Panc1 (cell line): ENCODE measurements at places on chromosomes 12 and 14. TPM values are rescaled to one million over a fixed set of nuclear protein-coding genes. Genes with fewer than 3 reads are reported as not detected.

- H3K27ac ChIP-seq = no peak overlapping the region
- H3K27me3 ChIP-seq = no peaks in the 10 kb centered on the region
- H3K36me3 ChIP-seq = no peaks in the 10 kb centered on the region
- H3K4me1 ChIP-seq = peaks cover 3% of the 10 kb centered on the region; the same call in 1 of the 2 replicates
- no peak overlapping the region for H3K4me3 ChIP-seq
Observed at GRCh38 chr14:54867011-54867410, 35.6 kb downstream of the GCH1 start.

KIF26A gene
- 4.4 TPM for total RNA-seq

GRCh38 chr14:68333262-68333661, 459.6 kb downstream of the ZFP36L1 start:
- DNase-seq = no peak
- no peaks in the 10 kb centered on the region for H3K36me3 ChIP-seq
- H3K4me3 ChIP-seq = no peak overlapping the region
- no peaks in the 10 kb centered on the region for H3K4me1 ChIP-seq

DNA sequence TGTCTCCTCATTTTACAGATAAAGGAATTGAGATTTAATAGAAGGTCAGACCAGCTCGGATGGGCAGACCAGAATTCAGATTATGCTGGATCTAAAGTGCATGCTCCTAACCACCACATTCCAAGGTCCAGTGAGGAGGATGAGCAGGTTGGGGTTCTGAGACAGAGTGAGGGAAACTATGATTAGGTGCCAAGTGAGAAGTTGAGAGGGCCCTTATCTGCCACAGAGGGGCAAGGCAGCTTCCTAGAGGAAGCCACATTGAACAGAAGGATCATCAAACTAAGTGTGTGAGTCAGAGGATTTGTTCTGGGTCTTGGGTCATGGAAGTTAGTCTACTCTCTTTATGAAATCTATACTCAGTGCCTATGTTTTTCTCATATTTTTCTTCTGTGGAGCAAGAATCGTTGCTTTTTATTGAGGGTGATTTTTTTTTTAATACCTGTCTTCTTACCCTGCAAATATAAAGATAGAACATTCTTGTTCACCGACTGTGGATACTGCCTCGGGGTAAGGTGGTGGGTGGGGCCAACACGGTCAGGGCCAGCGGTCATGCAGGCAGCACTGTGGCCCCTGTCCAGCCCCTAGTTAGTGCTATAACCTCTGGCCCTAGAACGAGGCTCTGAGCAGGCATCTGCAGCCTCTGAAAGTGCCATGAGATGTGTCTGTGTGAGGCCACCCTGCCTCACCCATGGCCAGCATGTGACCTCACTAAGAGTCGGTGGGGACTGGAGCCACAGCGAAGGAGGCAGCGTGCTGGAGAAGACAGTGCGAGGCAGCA, 55.6 kb upstream of the PTHLH start:
- no peak for DNase-seq
- H3K27ac ChIP-seq = no peak overlapping the region
- H3K4me1 ChIP-seq = no peaks in the 10 kb centered on the region
- H3K4me3 ChIP-seq = no peak overlapping the region
- H3K36me3 ChIP-seq = no peaks in the 10 kb centered on the region
- H3K27me3 ChIP-seq = no peaks in the 10 kb centered on the region

CLEC14A gene
- 0.10 TPM for total RNA-seq
